ENCODE measurements at places on chromosomes 5 and 9.

GRCh38 chr5:59460368-59461153 lies 433.0 kb downstream of the PDE4D start:
- DNase-seq = no peak

GRCh38 chr9:129318121-129319075 lies 140.3 kb upstream of the IER5L start:
- peak; percentile 61 for DNase-seq

GRCh38 chr9:121368745-121369144 lies 1.3 kb downstream of the STOM start:
- no peak for DNase-seq

DNA sequence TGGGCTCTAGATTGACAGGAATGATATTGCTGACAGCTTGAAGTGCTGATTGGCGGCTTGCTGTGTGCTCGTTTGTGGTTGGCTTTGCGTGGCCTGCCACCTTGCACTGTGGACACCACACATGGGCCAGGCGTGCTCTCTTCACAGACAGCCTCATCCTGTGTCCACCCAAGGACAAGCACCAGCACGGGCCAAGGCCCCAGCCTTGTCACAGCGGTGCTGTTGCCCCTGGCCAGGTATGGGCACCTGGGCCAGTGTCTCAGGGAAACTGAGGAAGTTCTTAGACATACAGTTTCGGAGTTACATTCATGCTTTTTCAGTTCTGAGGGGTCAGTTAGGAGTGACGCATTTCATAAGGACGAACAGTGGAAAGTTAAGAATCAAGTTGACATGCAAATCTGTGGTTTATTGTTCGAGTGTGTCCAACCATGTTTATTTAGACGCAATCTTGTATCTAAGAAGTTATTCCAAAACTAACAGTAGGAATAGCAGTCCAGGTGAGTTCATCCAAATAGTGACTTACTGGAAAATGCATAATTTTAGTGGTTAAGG lies 125.9 kb downstream of the EHMT1 start:
- peak; percentile 61 for DNase-seq

DNA sequence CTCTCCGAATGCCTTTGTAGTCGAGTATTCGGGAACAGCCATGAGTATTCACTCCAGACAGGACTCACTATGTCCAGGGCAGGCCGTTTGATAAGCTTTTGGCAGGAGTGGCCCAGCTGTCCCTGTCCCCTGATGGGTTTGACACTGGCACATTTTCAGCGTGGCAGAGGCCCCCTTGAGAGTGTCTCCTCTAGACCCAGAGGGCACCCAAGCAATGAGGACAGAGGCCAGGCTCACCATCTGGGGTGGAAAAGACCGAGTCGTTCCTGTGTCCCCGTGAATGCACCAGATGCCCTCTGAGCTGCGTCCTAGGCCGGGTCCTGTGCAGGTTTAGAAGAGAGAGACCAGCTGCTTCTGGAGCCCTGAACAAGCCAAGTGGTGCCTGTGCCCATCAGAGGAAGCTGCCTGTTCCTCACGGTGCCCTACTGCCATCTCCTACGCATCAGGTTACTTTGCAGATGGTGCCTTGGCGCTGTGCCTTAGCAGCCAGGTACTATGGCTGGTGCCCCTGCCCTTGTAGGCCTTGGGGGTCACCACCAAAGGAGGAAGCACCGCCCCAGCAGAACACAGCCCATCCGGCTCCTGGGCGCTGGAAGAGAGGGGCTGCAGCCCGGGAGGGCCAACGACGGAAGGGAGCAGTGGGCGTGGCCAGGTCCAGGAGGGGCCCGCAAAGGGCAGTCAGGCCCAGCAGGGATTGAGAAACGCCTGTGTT lies 42.4 kb downstream of the LRSAM1 start:
- DNase-seq = no peak

DNA sequence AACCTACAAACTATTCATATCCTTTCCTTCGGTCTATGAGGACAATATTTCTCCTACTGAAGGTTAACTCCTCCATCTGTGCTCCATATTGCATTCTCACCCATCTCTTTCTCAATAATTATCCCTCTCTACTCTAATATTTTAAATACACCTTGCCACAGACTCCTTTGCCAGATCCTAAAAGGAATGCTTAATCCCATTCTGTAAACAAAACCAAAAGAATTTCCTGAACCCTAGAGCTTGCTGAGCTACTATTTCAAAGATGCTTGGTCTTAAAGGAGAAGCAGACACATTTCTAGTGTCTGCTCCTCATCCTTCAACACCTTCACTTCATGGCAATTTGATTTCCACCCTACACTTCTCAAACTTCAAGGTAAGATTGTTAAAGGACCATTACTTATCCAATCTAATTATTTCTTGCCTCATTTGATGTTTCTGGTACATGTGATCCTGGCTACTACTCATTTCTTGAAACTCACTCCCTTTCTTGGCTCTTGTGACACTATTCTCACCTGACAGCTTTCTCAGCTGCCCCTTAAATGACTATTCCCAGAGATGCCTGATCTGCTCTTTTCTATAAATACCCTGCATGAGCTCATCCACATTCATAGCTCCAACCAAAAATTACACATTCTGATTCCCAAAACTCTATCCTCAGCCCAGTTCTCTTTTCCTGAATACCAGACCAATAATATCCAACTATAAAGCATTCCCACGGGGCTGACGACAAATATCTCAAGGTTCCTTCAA lies 20.2 kb downstream of the HOMER1 start:
- no peak for DNase-seq

DNA sequence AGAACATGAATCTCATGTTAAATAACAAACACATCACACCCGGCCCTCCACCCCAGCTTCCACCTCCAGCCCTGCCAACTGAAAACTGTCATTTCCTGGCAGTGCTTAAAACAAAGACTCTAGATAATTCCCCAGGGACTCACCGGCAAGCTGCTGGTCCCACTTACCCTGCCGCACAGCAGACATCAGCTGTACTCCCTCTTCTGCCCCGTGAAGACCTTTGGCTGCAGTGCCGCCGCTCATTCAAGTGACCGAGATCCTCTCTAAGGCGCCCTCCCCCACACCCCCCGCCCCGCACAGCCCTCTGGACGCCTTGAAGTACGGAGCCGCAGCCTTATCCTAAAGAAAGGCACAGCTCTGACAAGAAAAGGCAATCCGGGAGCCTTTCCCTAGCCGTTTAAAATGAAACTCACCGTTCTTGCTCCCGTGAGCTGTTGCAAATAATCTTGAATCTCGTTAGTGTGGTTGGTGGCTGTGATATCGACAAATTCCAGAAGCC lies 434 bp downstream of the GLRX start:
- no peak for DNase-seq

- no peak for DNase-seq
Observed at GRCh38 chr5:169404223-169404622, 103.3 kb upstream of the SLIT3 start.

DNA sequence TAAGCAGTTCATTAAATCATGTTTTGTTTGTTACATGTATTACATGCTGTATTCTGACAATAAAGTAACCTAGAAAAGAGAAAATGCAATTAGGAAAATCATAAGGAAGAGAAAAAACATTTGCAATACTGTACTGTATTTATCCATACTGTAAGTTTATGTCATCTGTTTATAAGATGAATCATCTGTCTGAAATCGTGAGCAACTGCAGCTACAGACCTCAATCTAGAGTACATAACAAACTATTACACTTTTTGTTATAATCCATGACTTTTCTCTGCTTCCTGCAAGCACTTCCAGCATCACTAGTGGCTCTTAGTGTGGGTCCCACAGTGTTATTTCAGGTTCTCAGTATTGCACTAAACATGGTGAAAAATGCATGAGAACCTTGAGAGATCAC lies 144.4 kb upstream of the NR4A3 start:
- DNase-seq = no peak

DNA sequence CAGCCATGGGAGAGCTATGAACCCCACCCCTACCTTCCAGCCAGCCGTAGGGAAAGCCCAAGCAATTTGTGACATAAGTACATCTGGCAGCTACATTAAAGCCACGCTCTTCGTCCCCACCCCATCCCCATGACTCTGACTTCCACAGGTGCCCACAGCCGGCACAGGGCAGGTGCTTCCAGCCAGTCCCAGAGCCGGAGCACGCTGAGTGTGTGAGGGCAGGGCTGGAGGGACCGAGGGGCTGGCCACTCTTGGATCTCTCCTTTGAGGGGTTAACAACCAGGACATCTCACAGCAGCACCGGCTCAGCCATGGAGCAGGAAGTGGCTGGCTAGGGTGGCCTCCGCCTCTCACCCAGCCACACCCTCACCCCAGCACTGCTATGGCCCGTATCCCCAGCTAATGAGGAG lies 2.4 kb upstream of the FAM78A start:
- DNase-seq = no peak

DNA sequence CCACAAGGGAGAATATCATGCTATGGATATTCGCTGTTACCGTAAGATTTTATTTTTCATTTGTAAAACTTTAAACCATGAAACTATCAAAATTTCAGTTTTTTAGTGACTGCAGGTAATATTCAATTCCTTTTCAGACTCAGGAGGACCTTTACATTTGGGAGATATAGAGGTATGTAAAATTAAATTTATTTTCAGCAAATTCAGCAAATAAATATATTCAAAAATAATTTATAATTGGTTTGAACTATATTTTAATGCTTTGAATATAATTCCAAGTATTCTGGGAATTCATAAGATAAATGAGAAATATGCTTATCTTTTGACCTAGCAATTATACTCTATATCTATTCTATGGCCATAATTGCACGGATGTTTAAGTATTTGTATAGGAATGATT lies 7.6 kb downstream of the RFESD start:
- DNase-seq = no peak

DNA sequence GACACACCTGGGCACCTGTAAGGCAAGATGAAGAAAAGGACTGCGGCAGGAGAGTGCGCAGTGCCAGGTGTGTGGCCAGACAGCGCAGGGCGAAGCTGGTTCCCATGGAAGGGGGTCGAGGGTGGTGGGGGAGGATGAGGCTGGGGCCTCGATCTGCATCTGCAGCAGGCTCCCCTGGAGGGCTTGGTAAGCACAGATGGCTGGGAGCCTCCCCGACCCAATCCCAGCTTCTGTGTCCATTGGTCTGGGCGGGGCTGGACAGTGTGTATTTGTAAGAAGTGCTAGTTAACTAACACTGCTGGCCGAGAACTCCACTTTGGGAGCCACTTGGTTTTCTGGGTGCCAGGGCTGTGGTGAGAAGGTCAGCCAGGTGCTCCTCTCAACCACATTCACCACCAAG lies 385.1 kb upstream of the IRX1 start:
- no peak for DNase-seq

- no peak for DNase-seq
Observed at GRCh38 chr5:144281784-144282183, 111.1 kb downstream of the KCTD16 start.

- DNase-seq = no peak
Observed at GRCh38 chr9:15182730-15183129, 124.3 kb downstream of the TTC39B start.

GRCh38 chr5:17305964-17306725 lies 88.7 kb downstream of the BASP1 start:
- DNase-seq = no peak

Measured in chondrocyte (in vitro differentiated cells).